LHCN-M2 (cell line): ENCODE measurements at places on chromosomes 2 and 18.
A peak's percentile ranks its signal among the peaks of the same experiment; 100 is the strongest.

GRCh38 chr2:118848381-118849225, 1.2 kb upstream of the EN1 start:
- DNase-seq, result no peak

GRCh38 chr2:166900700-166901099, 12.4 kb downstream of the XIRP2 start:
- DNase-seq, result no peak

- no peak for DNase-seq
These were observed 70.2 kb upstream of the SMAD2 start for GRCh38 chr18:48000701-48001100.

DNA sequence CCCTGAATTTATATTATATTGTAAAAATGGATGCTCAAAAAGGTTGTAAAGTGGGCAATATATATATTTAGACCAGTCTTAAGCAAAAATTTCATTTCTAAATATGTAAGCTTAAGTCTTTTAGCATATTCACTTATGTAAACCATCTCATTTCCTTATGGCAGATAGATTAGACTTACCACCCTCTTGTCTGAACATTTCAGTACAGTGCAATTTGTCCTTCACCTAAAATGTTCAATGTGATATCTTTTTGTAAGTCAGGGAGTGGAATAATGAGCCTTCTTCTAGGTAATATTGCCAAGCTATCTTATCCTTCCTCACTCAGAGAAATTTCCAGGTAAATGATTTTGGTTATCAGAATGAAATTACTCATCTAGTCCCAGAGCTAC, 92.3 kb downstream of the KLF7 start:
- DNase-seq, result no peak

GRCh38 chr2:241788572-241788971, 11.9 kb downstream of the GAL3ST2 start:
- DNase-seq, result no peak

- peak; percentile 40 for DNase-seq
These were observed 142.2 kb upstream of the PXDN start for GRCh38 chr2:1886405-1886992.

GRCh38 chr2:216057688-216058193, 23.9 kb downstream of the PECR start:
- DNase-seq, result peak; percentile 88
